NCI-H446 (cell line): ENCODE measurements at places on chromosomes 2 and 18.

DNA sequence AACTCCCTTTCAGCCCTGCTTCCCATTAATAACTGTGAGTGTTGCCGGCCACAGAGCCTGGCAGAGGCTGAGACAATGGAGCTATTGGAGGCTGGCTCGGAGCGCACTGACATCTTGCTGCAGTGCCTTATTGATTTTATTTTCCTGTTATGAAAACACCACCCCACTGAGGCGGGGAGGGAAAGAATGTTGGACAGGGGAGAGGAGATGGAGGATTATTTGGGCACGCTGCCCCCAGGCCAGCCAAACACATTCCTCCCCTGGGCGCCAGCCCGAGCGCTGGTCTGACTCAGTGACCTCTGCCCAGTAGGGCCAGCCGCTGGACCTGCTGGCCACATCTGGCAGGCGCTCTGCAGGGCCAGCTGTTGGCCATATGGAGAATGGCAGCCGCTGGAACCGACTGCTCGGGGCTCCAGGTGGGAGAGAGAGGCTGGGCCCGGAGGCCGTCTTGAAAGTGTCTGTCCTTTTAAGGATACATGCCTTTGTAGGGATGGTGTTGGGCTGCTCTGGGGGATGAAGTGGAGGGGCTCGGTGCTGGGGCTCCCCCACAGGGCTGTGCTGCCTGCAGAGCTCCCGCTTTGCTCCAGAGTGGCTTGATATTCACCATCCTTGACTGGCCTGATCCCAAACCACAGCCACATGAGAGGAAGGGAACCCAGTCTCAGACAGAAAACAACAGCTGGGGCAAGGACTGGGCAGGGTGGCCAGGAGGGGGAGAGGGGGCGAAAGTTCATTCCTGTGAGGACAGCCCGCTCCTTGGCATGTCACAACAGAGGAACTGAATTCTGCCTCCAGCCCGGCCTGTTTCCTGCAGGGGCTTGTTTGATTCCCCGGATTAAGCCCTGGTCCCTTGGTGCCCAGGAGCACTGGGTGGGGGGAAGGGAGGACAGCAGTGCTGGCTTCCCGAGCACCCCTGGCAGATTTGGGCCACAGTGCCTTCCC, 179.0 kb downstream of the KLHL29 start:
- DNase-seq: no peak

DNA sequence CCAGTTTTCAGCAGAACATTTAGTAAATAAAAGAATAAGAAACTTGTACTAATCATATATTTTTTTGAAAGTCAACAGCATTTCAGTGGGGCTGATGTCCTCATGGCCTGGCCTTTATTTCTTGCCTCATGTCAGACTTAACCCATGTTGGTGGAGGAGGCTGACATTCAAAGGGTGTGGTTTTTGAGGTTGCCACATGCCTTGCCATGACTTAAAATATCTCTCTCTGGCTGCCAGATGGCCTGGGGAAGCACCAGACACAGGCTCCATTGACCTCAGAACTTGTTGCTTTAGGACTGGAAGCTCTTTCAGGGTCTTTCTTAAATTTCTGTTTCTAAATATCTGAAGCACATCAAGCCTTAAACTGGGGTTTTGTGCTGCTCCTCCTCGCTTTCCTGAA, 32.5 kb upstream of the CD28 start:
- DNase-seq: no peak

GRCh38 chr2:108324531-108325255, 36.0 kb downstream of the SULT1C2 start:
- no peak for DNase-seq

DNA sequence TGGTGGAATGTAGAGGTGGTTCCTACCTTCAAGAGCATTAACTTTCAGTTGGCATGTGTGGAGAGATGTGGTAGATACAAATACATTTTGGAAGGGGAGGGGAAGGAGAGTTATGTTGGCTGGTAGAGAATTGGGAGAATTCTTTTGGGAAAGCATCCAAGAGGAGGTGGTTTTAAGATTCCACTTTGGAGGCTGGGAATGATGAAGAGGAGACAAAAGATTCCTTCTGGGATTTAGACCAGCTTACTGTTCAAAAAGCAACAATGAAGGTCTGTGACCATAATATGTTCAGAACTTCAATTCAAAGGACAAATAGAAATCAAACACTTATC, 120.8 kb upstream of the FOSL2 start:
- DNase-seq: no peak

DNA sequence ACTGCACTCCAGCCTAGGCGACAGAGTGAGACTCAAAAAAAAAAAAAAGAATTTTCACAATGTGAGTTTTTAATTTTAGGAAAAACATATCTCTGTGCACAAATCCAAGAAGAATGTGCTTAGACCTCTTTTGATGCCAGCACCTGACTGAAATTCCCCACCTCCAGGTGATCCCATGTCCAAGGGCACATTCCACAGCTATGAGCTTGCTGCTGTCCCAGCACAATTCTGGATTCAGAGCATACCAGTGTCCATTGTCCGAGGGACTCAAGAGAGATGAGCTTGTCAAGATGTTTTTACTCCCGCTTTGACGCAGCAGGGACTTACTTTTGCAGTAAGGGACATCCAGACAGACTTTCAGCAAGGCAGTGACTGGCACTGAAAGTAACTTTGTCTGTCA, 489.1 kb upstream of the ACVR2A start:
- DNase-seq: no peak

DNA sequence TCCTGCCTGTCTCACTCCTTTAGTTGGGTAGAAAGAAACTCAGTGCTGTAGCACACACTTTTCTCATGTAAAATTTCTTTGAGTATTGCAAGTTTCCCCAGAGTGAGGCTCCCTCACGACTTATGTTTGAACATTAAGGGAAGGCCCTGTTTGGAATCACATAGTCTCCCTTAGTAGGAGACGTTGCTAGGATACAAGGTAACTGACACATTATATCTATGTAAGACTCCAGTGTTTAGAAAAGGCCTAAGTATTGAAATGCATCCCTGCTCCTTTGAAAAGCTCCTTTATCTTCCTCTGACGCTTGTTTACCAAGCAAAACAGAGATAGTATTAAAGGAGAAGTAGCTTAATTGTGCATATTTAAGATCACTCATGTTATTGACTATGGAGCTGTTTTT, 248.2 kb downstream of the PHLPP1 start:
- DNase-seq: no peak

- no peak for DNase-seq
Observed at GRCh38 chr2:42587526-42588117, 19.2 kb downstream of the MTA3 start.

- DNase-seq: no peak
Observed at GRCh38 chr2:120243211-120243610, 9.4 kb upstream of the RALB start.

DNA sequence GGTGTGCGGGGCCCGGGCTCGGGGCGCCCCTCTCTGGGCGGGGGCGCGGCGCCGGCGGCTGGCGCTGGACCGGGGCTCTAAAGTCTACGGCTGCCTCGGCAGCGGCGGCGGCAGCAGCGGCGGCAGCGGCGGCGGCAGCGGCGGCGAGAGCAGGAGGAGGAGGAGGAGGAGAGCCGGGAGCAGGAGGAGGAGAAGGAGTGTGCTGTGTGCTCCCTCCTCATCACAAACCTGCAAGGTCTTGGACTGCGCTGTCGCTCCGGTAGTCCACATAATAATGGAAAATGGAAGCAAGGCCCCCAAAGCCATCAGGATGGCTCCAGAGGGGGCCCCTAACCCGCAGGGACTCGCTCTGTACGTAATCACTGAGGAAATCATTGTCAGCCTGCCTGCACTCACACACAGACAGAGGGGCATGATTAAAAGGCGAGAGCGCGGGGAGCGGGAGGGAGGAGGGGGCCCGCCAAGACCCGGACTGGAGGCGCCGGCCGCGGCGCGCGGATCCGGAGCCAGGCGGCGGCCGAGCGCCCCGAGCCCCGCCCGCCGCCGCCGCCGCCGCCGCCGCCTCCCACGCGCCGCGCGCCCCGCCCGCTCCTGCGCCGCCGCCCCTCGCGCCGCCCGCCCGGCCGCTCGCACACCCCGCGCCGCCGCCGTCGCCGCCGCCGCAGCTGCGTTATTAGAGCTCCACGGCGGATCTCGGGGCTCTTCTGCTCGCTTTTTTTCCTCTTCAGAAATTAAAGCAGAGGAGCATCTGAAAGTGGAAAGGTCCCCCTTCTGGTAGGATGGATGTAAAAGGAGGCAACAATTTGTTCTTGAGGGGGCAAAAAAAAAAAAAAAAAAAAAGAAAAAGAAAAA, at the start of gene ZNF521:
Gene ZNF521, minus strand, starts transcription at position 390 of the 852 bp plus-strand sequence. CDS start 1,220 bp downstream, outside the sequence.
- DNase-seq: peak; percentile 91

GRCh38 chr2:168096158-168096557, 151.2 kb downstream of the STK39 start:
- no peak for DNase-seq

- DNase-seq: no peak
Observed at GRCh38 chr2:15521641-15522181, 39.4 kb downstream of the NBAS start.

DNA sequence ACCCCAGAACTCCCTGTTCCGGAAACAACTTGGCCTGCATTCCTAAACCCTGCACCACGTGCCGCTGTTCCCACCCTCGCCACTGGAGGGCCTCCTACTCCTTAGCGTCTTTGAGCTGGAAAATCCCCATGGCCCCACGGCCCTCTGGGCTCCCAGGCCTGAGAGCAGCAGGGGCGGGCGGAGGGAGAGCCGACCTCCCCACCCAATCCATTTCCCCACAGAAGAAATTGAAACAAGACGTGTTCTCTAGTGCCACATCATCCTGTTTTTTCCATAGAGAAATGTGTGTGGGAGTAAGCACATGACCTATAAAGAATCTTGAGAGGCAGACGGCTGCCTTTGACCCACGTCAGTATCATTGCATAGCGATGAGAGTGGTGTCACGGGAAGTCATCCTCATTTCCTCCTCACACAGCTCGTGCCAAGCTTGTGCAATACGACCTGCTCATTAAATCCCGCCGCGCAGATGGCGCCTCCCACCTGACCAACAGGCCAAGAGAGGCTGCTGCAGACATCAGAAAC, 79.2 kb downstream of the LAMA1 start:
- DNase-seq: peak; percentile 1

GRCh38 chr18:79614211-79614955, 65.2 kb upstream of the CTDP1 start:
- DNase-seq: no peak
